GM18507 (cell line): ENCODE measurements at places on chromosomes 3 and 15.

- DNase-seq, result no peak
Measured at GRCh38 chr3:45932112-45932511, 11.2 kb upstream of the CXCR6 start.

GRCh38 chr15:38733331-38733730, 168.7 kb upstream of the RASGRP1 start:
- DNase-seq, result no peak

GRCh38 chr3:47681016-47681415, 100.7 kb downstream of the SMARCC1 start:
- no peak for DNase-seq

GRCh38 chr15:87033056-87033455, 953.4 kb downstream of the AGBL1 start:
- no peak for DNase-seq

GRCh38 chr15:51186181-51186705, 91.5 kb upstream of the TNFAIP8L3 start:
- DNase-seq, result no peak

- no peak for DNase-seq
Measured at GRCh38 chr3:20999661-21000060, 751.3 kb downstream of the ZNF385D start.

DNA sequence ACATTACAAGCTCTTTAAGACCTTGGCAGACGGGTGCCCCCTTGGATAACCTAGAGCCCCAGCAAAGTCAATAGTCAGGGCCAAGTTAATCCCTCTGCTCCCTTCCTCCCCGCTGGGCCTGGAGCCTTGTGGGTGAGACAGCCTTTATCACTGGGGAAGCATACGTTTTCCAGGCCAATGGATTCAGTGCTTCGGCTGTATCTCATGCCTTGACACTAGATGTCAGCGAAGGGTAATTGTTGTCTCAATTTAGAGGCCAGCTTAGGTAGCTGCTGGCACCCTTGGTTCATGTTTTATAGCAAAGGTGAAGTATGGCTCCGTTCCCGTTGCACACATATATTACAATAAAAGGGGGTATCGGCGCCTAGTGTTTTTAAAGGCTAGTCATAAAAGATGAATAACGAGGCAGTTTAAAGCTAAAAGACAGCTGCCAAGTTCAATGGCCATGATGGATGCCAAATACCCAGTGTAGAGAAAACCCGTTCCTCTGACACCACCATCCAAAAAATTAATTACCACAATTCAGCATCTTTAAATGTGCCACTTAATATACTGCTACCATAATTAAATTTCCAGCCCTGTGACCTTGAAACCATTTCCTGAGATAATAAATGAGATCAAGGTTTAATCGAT, 52.3 kb upstream of the BNIP2 start:
- DNase-seq, result no peak
